Cardiac muscle cell (in vitro differentiated cells and primary cell): ENCODE measurements at places on chromosomes 4 and X.

- no peak for DNase-seq
These were observed 141.8 kb downstream of the CBR4 start for GRCh38 chr4:168868044-168868781.

GRCh38 chrX:143466130-143466529 lies 51.1 kb downstream of the SPANXN3 start:
- no peak for DNase-seq

- DNase-seq = no peak
These were observed 21.3 kb downstream of the AREG start for GRCh38 chr4:74466242-74466641.

DNA sequence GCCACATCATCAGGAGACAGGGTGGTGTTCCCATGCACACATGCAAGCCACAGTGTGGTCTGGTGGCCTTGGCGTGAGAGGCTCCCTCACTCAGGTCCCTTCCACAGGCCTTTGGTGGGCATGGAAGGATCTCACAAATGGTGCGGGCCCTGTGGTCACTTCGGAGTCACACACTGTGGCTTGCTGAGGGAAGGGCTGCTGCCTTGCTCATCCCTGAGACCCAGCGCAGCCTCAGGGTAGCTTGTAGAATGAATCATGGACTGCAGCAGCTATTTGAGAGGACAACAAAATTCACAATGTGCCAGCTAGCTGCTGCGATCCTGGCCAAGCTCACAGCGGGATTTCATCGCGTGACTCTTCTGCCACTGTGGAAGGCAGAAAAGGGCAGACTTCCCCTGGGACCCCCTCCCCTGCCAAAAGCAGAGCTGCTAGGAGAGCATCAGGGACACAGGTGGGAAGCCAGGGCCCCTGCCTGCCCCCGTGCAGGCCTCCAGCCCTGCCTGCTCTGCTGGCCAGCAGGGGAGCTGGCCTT lies 106.4 kb downstream of the ABLIM2 start:
- DNase-seq = no peak

DNA sequence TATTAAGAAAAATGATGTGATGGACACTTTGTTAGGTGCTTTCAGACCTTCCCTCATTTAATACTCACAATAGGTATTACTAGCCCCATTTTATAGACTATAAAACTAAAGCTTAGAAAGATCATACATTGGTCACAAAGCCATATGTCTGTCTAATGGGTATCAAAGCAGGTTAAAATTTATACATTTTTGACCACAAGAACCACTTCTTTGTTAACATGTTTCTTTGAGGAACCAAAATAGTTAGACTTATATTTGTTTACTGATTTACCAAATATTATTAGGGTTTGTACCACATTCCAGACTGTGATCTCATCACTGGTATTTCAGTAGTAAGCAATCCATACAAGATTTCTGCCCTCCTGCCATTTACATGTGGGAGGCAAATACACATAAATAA lies 363.3 kb downstream of the NAF1 start:
- DNase-seq = no peak

DNA sequence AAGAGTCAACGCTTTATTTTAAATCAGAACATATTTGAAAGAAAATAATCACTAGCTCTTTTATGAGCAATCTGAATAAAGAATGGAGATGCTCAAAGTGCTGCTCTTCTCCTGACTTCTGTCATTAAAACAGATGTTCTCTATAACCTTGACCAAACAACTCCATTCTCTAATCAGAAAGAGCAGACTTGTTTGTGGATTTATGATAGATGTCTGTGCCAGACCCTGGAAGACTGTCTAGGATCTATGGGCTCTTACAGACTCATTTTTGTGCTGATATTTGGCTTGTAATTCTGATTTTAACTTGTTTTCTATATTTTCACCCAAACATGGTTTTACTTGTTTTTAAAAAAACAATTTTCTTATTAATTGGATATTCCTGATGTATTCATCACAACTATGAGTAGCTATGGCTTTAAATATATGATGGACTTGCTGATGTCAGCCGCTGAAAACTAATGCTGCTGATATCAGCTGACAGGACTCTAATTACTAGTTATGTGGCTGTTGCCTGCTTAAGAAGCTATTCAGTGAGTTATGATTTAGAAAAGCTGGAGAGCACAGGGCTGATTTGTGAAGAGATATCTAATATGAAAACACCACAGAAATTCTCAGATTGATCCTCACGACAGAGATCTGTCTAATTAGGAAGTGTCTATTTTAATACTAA lies 31.6 kb upstream of the MAML3 start:
- no peak for DNase-seq

- DNase-seq = peak; percentile 64
These were observed 134.9 kb downstream of the SMIM20 start for GRCh38 chr4:26048950-26049349.

GRCh38 chrX:42943051-42943974 lies 165.3 kb upstream of the PPP1R2C start:
- no peak for DNase-seq

GRCh38 chr4:41060352-41061334 lies 153.7 kb downstream of the APBB2 start:
- no peak for DNase-seq

- DNase-seq = no peak
These were observed 20.0 kb downstream of the PCGF3 start for GRCh38 chr4:725391-726234.

DNA sequence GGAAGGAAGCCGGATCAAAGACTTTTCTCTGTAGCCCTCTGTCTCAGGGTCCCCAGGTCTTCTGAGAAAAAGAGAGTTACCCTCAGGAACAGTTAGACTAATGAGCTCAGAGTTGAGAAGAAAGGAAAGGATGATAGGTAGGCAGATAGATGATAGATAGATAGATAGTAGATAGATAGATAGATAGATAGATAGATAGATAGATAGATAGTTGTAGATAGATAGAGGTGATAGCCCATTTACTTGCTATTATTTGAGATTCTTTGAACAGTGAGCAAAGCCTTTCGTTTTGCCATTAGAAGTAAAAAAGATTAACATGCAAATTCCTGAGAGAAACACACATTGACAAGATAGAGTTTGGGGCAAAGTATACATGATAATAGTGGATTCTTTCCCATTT lies 86.9 kb upstream of the KIT start:
- DNase-seq = no peak

GRCh38 chr4:26337612-26338011 lies 16.8 kb downstream of the RBPJ start:
- DNase-seq = no peak

- DNase-seq = no peak
These were observed 36.3 kb downstream of the SH3BGRL start for GRCh38 chrX:81238166-81238565.

GRCh38 chrX:138082251-138082650 lies 516.3 kb downstream of the ZIC3 start:
- DNase-seq = no peak

DNA sequence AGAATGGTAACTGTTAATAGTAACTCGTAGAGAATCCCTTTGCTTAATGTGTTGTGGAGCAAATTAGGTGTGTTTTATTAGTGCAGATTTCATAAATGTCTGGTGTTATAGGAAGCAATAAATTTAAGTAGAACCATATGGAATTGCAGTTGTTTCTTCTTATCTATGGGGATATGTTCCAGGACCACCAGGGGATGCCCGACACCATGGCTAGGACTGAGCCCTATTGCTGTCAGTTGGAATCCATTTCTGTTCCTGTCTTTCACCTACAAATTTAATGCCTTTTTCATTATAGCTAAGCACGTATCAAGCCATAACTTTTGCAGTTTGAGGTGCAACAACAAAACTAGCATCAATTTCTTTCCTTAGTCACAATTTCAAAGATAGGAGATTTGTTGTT lies 72.5 kb downstream of the DDIT4L start:
- DNase-seq = no peak

DNA sequence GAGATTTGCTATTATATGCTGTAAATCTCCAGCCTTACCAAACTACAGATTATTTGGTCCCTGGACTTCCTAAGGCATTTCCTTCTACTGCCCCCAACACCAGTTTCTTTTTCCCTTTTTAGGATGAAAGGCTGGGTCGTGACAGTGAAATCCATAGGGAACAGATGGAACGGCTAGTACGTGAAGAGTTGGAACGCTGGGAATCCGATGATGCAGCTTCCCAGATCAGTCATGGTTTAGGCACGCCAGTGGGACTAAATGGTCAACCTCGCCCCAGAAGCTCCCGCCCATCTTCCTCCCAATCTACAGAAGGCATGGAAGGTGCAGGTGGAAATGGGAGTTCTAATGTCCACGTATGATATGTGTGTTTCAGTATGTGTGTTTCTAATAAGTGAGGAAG lies 67.9 kb downstream of the PKD2 start:
- DNase-seq = no peak

- DNase-seq = no peak
These were observed 350.9 kb downstream of the RPA4 start for GRCh38 chrX:97234471-97235081.

DNA sequence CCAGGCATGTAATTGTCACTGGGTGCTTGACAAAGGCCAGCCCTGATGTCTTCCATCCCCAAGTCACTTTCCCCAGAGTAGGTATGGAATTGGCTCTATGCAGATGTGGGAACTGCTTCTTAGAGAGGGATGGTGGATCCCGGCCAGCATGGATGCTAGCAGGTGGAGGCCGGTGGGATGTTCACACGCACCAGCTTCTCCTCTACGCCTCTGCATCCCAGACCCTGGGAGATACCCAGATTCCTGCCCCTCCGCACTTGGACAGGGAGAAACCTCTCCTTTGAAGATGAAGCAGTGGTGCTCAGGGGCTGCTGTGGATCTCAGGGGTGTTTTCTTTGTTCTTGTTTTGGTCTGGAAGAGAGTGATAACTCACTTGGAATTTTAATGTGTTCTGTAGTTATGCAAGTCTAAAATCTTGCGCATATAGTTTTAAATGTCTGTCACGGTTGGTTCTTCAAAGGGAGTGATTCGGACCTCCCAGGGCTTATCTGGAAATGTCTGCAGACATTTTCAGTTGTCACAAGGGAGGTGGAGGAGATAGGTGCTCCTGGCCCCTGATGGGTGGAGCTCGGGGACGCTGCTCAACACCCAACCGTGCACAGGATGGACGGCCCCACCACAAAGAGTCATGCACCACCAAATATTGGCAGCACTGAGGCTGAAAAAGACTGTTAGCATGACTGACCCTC lies 308.0 kb downstream of the DHRSX start:
- DNase-seq = no peak

DNA sequence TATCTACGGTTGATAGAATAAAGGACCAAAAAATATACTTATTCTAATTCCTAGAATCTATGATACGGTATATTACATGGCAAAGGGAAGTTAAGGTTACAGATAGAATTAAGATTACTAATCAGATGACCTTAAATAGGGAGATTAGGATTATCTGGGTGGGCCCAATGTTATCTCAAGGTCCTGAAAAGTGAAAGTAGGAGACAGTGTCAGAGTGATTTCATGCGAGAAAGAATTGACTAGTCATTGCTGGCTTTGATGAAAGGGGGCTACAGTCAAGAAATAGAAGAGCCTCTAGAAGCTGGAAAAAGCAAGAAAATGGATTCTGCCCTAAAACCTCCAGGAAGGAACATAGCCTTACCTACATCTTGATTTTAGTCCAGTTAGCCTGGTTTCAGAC lies 176.9 kb upstream of the PPP1R2C start:
- no peak for DNase-seq

GRCh38 chr4:147863111-147863747 lies 131.3 kb downstream of the ARHGAP10 start:
- DNase-seq = peak; percentile 44

DNA sequence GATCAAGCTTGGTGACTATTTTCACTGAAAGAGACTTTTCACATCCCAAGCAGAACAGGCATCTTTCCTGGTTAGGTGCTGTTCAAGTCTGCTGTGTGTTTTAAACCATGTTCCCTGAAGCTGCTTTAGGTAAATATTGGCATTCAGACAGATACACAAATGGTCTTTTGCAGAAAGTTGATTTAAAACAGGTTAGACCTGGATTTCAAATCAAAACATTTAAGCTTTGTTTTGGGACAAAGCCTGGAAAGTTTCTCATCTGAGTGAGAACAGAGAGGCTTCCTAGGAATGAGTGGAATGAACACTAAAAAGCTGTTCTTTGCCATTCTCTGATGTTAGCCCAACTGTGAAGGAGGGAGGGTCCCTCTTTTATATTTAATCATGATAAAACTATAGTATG lies 10.1 kb downstream of the ANXA3 start:
- no peak for DNase-seq

DNA sequence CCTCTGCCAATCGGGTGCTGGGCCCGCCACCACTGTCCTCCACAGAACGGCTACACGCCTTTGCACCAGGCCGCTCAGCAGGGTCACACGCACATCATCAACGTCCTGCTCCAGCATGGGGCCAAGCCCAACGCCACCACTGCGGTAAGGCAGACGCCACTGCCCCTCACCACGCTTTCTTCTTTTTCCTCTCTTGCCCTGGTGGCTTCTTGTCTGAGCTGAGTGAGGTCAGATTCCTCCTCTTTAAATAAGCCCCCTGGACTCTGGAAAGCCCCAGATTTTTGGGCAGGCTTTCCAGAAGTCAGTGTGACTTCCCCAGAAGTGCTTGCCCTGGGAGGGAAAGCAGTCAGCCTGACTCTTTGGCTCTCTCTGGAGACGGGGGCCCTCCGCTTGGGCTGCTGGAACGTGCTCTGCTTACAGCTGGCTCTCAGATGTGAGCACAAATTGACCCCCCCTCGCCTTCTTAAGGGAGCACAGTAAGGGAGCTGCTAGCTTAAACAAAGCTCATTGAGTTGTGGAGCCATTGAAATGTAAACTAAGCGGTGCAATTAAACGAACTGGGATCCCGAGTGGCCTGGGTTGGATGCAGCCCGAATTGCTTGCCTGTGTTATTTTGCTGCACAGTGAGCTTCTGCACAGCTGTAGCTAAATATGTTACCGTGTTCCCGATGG lies 243.1 kb downstream of the ANK2 start:
- DNase-seq = peak; percentile 8

GRCh38 chr4:165207016-165207430 lies 338 bp upstream of the KLHL2 start:
- DNase-seq = no peak

GRCh38 chr4:64166365-64166764 lies 242.9 kb downstream of the TECRL start:
- no peak for DNase-seq

DNA sequence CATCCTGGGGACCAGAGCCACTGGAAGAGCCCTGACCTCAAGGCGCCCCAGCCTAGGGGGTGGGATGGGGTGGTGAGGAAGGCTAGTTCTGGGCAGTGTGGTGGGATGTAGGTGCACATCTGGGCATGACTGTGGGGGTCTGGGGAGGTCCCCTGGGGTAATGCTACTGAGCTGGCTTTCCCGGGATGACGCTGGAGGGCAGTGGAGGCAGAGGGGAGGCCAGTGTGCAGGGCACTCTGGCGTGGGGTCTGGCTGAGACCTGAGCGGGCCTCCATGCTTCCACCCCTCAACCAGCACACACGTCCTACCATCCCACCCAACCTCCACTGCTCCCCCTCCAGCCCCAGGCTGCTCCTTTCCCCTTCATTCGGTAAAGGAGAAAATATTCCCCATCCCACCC lies 4.8 kb upstream of the SH3BP2 start:
- no peak for DNase-seq

GRCh38 chr4:102299354-102300107 lies 45.8 kb downstream of the SLC39A8 start:
- DNase-seq = peak; percentile 76

- no peak for DNase-seq
These were observed 88.3 kb downstream of the MSN start for GRCh38 chrX:65755786-65756185.
